Activated naive CD4-positive, alpha-beta T cell treated with anti-CD3 and anti-CD28 coated beads, Interleukin-2, amount 10 ng/mL, durations not matched to agents 7 days and 5 days (primary cell): ENCODE measurements at places on chromosomes 5 and 9.

DNA sequence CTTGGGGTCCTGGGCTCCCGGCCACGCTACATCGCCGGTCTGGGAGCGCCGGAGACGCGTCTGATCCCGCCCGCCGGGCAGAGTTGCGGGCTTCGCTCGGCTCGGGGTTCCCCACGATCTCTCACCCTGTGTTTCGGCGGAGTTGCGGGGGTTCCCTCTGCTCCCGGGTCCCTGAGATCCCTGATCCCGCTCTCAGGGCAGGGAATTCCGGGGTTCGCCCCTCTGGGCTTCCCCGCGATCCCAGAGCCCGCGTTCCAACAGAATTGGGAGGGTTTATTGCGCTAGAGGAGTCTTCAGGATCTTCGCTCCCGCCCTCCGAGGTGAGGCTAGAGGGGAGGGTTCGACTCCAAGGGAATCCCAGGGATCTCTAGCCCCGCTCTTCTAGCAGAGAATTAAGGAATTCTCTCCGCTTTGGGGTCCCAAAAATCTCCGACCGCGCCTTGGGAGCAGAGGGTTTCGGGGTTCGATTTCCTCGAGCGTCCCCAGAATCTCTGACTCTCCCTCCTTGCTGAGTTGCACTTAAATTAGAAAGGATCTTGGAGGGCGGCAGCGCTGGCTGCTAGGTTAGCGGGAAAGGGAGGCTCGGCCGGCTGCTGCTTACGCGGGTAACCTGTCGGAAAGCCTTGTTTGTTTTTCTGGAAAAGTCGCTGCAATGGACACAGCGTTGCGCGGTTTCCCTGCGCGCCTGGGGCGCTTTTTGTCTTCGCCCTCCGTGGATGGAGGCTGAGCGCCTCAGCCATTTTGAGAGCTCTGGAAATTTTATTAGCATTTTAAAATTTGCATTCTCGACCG, 1.3 kb downstream of the DMRT1 start:
- no peak for DNase-seq

- DNase-seq = no peak
Observed at GRCh38 chr5:133048993-133049725, 2.7 kb upstream of the HSPA4 start.

DNA sequence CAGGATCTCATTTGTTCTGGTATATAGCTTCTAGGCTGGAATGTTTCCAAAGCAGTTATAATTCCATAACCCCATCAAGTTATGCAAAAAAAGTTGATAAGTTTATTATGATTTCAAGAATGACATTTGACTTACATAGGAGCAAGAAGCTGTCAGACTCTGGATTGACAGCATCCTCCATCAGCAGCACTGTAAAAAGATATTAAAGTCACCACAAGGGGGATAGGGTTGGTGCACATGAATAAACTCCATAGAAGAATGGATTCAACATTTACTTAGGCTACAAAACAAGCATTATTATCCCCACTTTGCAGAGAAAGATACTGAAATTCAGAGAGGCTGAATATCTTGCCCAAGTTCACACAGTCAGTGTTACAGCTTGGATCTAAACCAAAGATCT, 208.9 kb upstream of the SLC30A5 start:
- no peak for DNase-seq

DNA sequence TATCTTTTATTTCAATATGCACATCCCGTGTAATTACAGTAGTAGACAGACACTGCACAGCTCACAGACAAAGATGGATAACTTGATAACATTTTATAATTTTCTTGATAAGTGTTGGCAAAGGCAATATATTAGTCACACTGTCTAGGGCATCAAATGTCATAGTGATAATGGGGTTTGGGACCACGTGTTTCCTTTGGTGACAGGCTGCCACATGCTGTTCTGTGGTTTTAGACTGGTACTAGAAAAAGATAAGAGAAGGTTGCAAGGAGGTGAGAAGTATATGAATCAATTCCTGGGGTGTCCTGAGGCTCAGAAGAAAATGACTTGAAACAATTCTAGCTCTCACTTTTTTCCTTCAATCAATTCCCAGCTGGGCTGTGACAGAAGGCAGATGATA, 258.8 kb upstream of the CHD1 start:
- DNase-seq = no peak

- peak; percentile 26 for DNase-seq
Observed at GRCh38 chr5:79561525-79561893, 47.6 kb upstream of the HOMER1 start.

DNA sequence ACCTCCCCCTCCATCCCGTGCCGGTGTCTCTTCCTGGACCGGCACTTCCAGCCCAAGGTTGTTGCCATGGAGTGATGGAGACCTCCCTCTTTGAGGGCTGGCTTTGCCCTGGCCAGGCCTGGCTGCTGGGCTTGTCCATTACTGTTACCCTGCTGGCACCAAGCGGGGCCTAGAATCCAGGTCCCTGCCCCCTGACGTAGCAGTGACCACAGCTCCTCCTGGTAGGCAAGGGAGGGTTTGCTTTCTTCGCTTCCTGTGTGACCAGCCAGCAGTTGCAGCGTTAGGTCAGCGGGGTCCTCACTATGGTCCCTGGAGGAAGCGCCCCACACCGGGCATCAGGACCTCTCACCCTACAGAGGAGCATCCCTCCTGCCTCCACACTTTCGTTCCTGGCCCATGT, 146.7 kb upstream of the COL5A1 start:
- DNase-seq = no peak

DNA sequence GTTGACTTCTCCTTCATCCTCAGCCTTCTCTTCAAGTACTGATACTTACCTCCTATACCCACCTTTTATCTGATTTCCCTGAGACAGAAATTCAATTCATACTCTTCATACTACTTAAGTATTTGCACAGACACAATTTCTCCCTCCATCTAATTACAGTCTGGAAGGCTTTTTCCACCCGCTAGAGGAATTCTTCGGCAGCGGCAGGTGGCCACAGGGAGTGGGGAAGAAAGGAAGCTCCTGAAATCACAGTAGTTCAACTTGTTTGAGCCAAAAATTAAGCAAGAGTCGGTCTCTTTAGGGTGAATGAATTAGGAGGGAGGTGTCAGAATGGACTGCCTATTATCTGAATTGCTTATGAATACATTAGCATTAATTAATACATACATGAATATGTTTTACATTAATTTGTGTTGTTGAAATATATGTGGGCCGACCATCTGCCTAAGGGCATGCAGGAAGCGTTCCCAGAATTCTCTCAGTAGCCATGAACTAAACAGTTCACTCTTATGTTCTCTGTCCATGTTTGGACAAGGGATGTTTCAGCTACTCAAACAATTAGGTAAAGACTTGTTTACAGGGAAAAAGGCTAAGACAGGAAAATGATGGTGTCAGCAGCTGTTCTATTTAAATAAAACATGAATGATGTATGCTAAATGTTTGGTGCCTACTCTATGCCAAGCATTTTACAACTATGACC, 101.4 kb upstream of the SMARCA2 start:
- DNase-seq = no peak
